ENCODE measurements at places on chromosomes 12 and 14.
A peak's percentile ranks its signal among the peaks of the same experiment; 100 is the strongest.

- no peak for DNase-seq
Observed at GRCh38 chr14:105324871-105325270, 10.3 kb downstream of the PACS2 start.

- no peak for DNase-seq
Observed at GRCh38 chr12:41023836-41024235, 164.3 kb upstream of the PDZRN4 start.

GRCh38 chr14:47917344-47917954 is 242.0 kb upstream of the MDGA2 start:
- no peak for DNase-seq

- DNase-seq = no peak
Observed at GRCh38 chr12:34108405-34108803, 86.1 kb downstream of the ALG10 start.

DNA sequence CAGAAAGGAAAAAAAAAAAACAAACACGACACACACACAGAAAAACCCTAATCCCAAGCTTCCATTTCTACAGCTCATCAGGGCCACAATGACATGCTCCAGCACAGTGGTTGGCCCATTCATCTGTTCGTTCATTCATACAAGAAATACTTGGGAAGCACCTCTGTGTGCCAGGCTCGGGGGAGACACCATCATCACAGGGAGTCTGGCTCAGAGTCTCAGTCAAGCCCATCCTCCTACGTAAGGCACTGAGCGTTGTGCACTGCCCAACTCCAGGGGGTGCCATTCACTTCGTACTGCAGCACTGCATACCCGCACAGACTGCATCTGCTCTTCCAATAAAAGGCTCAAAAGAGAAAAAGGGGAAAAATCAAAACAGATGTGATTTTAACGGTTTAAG is 15.3 kb downstream of the VPS37B start:
- DNase-seq = no peak

- no peak for DNase-seq
Observed at GRCh38 chr12:94670898-94671297, 20.5 kb upstream of the TMCC3 start.

GRCh38 chr12:49825360-49825970 is 2.7 kb downstream of the NCKAP5L start:
- no peak for DNase-seq

GRCh38 chr12:40622246-40622838 is 69.9 kb upstream of the CNTN1 start:
- DNase-seq = no peak

GRCh38 chr12:88299567-88300101 is 157.5 kb downstream of the TMTC3 start:
- peak; percentile 0 for DNase-seq

DNA sequence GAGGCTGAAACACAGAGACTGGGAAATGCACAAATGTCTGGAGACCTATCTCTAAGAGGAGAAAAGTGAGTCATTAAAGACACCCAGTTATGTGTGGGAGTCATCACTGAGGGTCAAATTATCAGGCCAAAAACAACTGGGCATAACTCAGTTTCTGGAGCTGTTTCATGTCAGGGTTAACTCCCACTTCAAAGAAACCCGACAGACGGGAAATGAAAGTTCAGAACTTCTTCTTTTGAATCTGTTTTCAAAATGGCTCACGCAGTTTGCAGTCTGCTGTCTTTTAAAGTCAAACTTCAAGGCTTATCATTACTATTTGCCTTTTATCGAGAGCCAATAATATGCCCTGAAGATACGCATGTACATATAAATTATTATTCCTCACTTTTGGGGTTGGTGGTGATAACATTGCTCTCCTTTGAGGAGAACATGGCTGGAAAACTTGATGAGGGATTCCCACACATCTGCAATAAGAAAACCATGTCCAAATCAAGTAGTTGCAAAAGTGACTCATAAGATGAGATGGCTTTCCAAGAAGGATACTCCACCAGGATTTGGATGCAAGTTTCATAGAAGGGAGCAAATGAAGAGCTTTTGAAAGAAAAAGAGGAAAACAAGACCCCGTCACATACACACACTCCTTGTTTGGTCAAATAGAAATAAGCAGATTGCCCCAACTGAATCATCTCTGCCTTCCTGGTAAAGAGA is 341.4 kb downstream of the ADAMTS20 start:
- no peak for DNase-seq

DNA sequence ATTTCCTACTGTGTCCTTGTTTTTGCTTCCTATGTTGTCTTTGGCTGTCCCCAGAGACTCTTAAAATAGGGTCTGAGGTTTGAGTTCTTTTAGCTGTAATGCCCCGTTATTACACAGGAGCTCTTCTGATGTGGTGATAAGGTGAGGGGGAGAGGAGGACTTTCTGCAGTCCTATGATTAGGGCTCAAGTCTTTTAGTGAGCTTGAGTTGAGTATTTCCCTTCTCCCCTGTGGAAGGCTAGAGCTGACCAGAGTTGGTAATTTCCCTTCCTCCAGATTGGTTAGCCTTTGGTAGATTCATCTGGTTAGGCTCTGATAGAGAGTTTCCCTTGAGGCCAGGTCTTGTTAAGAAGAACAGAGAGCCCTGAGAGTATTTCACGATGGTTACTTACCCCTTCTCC is 4.3 kb upstream of the HIF1A start:
- DNase-seq = no peak

DNA sequence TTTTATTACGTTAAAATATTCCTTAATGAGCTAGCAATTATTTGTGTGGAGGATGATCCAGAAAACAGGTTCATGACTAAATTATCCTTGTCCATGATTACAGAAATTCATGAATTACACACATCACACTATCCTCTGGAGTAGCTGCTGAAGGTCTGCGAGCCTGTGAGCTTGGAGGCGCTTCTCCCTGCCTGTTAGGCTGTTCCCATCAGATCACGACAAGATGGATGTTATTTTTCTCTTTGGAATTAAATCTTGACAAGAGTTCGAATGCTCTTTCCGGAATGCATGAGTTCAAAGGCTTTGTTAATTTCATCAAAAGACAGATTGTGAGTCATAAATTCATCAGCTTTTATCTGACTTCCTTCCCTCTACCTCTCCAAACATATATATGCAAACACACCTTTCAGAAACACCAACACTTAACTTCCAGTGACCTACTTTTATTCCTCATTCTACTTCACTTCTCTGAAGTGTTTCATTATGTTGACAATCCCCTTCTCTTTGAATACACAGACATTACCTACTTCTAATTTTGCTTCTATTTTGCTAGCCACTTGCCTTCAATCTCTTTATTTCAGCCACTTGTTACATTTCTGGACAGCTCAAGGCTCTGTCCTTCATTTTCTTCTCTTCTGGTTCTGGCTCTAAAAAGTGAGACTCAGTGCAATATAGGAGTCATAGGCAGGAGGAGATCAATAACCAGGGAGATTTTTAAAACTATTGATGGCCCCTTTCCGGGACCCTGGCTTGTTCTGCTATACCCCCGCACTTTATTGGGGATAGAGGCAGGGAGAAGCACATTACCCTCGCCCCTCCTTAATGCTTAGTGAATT is 274.6 kb downstream of the BTG1 start:
- no peak for DNase-seq

Measured in stimulated activated CD4-positive, alpha-beta T cell treated with anti-CD3 and anti-CD28 coated beads, TNF-alpha, amount 100 ng/mL, for 1 hour (primary cell).